ENCODE measurements at places on chromosomes 16 and 17.

- DNase-seq, result no peak
These were observed 232.3 kb downstream of the XYLT1 start for GRCh38 chr16:17238285-17239028.

DNA sequence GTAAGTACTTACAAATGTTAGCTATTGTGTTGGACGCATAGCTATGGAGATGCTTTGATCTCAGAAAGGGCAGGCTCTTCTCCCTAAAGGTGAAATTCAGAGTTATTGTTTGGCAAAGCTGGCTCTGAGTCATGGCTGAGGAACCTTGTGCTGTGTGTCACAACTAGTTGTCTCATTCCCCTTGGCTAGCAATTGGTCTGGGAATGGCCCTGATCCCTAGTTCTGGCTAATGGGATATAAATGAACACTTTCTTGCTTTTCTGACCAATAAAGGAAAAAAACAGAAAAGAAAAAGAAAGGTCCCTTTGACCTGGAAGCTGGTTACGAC lies 210.6 kb downstream of the MAP2K4 start:
- DNase-seq, result peak; percentile 50

DNA sequence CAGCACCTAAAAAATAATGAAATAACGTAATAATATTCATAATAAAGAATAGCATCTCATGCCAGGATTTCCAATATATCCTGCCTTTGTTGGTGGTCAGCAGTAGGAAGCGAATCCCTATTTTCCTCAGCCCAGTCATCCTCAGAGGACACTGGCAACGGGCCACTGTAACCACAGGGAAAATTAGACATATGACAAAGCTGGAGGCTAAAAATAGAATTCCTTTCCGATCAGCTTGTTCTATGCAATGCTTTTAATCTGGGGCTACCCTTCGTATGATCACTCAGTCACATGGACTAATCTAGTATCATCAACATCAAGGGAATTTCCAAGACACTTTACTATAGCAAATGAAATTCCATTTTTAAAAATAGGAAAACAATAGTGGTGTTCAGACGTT lies 246.9 kb upstream of the KCNJ16 start:
- DNase-seq, result no peak

DNA sequence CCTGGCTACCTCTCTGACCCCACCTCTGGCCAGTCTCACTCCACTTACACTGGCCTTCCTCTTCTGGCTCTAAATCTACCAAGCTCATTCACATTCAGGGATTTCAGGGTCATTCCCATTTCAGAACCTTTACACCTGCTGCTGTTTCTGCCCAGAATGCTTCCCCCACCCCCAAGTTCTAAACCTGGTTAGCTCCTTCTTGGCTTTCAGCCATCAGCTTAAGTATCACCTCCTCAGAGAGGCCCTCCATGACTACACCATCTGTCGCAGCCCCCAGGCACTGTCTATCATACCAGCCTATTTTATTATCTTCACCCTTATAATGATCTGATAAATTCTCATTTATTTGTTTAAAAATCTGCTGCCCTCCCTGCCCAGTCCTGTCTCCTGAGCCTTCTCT lies 23.3 kb upstream of the NGFR start:
- DNase-seq, result no peak

- no peak for DNase-seq
These were observed 186.1 kb downstream of the MSI2 start for GRCh38 chr17:57442401-57442823.

- no peak for DNase-seq
These were observed 234.0 kb downstream of the CNTNAP4 start for GRCh38 chr16:76511203-76511602.

DNA sequence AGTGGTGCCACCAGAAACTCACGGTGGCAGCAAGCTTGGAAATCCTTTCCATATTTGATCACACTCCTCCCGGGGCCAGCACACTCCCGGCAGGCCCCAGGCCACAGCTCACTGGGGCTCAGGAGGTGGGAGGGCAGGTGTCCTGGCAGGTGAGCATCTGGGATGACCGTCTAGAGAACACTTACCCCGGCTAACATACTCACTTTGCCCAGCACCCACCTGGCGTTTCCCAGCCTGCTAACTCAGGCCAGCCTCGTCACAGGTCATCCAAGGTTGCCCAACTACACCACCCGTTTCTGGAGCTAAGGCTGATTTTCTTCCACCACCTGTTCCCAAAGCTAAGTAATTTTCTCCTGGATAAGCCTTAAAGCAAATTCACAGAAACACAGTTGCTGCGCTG lies 24.9 kb downstream of the FBXO31 start:
- no peak for DNase-seq

DNA sequence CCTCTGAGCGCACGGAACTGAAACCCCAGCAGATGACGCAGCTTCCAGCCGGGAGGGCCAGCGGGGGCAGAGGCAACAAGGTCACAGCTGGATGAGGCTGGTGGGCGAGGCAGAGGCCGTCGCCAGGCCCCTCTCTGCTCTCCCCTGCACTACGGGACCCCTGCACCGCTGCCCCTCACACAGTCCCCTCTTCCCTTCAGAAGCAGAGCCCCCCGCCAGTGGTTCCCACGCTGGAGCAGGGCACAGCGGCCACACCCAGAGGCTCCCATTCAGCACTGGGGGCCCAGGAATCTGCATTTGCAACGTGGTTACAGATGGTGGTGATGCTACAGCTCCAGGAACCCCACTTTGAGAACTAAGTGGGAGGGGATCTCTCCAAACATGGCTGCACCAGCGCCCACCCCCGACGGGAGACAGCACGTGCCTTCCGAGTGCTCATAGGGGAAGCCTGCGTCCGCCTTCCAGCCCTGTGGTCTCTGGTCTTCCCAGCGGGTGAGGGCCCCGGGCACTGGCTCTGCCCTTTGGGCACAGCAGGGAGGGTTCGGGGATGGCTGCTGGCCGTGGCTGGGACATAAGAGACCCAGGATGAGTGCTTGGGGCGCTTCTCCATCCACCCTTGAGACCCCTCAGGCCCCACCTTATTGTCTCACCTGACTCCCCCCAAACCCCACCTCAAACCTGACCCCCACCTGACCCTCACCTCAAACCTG lies 4.7 kb upstream of the RAB40B start:
- DNase-seq, result no peak
